ENCODE measurements at places on chromosomes 12 and 14.

DNA sequence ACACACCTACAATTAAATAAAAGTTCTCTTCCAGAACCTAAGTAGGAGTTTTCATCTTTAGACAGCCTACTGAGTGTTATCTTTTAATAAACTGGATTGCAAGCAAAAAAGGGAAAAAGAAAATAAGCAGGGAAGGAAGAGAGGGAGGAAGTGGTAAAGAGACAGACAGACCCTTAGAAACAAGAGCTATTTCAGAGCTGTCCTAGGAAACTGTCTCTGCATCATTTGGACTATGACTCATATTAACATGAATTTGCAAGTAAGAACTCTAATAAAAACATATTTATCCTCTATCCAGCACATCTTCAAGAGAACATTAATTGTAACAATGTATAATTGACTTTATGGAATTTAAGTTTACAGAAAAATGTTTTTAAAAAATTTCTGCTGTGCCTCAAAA is 438.8 kb upstream of the USP15 start:
- DNase-seq = no peak

DNA sequence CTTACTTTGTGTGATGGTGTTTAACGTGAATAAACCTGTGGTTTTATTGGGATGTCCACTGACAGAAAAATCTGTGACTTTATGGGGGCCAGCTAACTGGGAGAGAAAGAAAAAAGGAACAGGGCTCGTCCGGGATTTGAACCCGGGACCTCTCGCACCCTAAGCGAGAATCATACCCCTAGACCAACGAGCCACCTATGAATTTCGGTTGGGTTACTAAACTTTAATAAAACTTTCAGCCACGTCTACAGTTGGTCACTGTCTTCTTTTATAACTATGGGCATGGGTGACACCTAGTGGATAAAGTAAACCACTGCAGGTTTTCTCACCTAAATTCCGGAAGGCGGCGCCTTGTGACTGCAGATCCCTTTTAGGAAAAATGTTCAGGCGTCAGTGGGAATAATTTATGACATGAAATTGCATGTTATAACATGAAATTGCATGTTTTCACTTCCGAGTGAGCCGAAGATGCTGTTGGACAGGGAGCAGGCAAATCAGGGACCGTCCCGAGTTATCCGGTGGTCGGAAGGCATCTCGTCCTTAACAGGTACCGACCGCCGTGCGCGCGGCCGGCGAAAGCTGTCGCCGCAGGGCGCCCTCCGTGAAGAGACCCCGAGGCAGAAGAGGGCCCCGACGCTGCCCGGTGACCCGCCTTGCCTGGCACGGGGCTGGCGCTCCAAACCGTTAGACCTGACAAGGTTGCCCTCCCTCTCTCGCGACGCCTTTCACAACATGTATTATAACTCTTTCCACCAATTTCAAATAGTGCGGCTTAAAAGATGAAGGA is 18.2 kb upstream of the RNASE12 start:
- peak; percentile 41 for DNase-seq

DNA sequence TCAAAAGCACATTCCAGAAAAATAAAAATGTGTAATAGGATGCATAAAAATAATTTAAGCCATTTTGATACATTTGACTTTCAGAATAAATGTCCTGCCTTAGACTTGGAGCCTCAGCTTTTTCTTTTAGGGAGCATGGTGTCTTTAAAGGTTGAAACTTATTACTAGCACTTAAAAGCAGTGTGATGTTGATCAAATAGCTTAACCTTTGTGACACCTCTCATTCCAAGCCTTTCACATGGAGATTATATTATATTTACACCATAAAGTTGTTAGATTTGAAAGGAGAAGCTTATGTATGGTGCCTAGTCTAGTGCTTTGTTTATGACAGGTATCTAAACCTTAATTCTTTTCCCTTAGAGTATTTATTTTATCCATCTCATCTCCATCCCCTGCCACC is 61.9 kb downstream of the KTN1 start:
- no peak for DNase-seq

DNA sequence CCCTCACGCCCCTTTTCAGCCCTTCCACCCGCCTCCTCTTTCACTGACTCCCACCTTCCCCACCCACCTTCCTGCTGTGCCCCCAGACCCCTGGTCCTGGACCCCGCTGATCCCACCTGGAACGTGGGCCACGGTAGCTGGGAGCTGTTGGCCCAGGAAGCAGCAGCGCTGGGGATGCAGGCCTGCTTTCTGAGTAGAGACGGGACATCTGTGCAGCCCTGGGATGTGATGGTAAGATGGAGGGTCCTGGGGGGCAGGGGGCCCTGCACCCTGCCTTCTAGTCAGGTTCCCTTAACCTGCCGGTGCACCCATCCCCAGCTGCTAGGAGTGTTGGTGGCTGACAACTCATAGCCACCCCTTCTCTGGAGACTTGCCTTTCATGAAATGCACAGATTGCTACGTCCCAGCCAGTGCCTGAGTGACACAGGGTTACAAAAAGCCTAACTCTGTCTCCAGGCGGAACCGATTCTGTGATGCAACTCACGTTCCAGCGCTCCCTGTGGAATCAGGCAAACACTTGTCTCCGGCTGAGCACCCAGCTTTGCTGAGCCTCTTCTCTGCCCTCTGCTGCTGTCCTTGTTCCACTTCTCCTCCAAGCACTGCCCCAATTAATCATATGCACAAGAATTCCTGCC is 15.0 kb upstream of the OAS2 start:
- no peak for DNase-seq

DNA sequence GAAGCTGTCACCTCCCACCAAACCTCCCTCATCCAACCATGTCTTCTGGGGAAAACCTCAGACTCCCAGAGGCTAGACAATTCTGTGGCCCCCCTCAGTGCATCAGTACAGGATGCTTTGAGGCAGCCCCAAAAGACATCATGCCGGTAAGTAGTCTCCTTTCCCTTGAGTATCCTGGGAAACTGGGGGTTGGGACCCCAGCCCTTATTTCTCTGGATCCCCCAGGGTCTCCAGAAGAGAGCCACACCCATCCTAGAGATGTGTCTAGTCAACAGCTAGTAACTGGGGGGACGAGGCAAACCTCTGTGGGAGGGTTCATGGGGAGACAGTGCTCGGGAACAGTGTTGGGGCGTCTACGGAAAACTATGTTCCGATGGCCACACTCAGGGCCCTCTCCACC is 974.2 kb upstream of the TMEM132C start:
- DNase-seq = no peak

DNA sequence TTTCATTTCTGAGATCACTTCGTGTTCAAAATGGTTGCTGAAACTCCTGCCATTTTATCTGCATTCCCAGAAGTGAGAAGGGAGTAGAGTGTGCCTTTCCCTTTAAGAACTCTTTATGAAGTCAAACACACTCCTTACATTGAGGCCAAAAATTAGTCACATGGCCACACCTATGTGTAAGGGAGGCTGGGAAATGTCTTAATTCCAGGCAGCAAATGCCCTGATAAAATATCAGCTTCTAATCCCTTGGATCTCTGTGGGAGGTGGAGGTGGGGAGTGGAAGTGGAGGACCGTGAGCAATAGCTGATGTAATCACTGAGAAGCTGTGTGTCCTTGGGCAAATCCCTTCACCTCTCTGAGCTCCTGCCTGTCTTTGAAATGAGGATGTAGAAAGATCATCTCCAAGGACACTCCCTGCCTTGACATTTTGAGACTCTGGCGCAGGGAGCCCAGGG is 22.7 kb upstream of the ANKRD9 start:
- no peak for DNase-seq

DNA sequence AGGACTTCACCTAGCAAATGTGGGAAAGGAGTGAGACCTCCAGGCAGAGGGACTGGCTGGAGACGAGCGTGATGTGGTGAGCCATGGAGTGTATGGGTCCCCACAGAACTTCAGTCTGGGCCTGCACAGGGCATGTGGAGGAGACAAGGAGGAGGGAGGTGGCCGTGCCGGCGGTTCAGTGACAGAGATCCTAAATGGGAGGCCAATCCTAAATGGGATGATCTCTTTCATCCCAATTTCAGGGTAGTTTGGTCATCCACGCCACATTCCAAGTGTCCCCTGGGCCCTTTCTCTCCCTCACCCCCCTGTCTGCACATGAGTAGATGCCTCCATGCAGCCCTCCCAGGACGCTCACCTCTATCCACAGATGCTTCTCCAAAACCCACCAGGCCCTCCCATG is 13.2 kb downstream of the SERPINA5 start:
- no peak for DNase-seq

- DNase-seq = no peak
These were observed 96.3 kb downstream of the ESRRB start for GRCh38 chr14:76472199-76472723.

- no peak for DNase-seq
These were observed 50.4 kb downstream of the SLC6A15 start for GRCh38 chr12:84862186-84862585.

DNA sequence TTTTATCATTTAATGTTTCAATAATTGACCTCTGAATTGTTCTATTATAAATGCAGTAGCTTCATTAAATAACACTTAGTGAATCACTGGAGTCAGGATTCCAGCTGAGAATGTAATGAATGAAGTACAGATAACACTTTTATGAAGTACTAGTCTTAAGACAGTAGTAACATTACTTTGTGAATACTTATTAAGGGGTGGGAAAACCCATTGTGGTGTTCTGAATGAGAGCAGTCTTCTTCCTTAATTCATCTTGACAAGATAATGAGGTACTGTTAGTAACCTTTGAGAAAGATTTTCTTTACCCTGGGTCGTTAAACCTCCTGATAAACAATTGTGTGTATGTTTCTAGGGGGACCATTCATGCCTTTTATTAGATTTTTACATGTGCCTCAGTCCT is 12.7 kb downstream of the NUP107 start:
- no peak for DNase-seq

GRCh38 chr12:121240062-121240420 is 30.1 kb downstream of the P2RX4 start:
- DNase-seq = no peak

GRCh38 chr14:67764496-67764895 is 51.9 kb downstream of the ZFYVE26 start:
- no peak for DNase-seq

DNA sequence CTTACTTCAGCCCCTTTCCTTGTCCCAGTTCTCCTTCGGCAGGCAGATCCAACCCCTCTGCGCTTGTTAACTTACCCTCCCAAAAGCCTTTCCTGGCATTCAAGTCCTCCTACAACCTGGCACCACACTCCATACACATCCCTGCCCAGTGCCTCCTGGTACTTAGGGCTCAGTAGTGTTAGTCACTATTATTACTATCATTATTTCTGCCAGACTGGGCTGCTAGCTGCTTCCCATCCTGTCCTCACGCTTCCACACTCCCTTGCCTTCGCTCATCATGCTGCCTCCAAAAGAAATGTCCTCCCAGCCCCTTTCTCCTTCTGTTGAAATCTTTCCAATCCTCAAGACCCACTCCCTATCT is 1.6 kb upstream of the HDAC7 start:
- no peak for DNase-seq

- no peak for DNase-seq
These were observed 185.1 kb downstream of the NUBPL start for GRCh38 chr14:31746326-31746725.

Measured in NCI-H2081 treated with DMSO at 0.1 percent for 48 hours (cell line).